ENCODE measurements at places on chromosomes 2 and 18.

- DNase-seq, result no peak
These were observed 12.5 kb downstream of the PRKAG3 start for GRCh38 chr2:218819093-218819492.

DNA sequence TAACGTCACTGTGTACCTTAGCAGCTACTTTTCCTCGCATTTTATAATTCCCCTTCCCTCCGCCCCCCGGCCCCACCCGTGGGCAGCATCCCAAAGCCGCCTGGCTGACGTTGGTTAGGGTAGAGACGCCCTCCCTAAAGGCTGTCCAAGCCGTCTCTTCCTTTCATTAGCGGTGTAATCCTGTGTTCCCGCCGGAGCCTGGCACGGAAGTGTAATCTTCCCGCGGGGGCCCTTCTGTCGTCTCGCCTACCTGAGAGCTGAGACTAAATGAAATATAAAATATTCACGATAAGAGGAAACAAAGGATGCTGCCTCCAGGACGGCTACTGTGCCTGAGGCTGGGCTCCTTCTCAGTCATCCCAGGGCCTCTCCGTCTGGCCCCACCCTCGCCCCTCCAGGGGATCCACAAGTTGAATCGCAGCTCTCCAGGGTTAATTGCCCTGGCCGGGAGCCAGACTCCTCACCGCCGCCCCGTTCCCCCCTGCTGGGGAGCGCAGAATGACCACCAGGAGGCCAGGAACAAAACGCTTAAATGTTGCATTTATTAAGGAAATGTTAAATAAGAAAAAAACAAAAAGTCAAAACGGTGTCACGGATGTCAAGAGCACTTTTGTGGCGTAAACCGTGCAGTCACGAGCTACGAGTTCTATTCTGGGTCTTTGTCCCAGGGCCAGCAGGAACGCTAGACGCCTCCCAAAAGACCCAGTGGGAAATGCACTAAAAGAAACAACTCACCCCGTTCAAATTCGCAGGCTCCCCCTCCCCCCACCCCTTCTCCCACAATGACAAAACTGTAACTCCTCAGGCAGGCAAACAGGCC lies 1.5 kb downstream of the RPRM start:
- DNase-seq, result no peak

DNA sequence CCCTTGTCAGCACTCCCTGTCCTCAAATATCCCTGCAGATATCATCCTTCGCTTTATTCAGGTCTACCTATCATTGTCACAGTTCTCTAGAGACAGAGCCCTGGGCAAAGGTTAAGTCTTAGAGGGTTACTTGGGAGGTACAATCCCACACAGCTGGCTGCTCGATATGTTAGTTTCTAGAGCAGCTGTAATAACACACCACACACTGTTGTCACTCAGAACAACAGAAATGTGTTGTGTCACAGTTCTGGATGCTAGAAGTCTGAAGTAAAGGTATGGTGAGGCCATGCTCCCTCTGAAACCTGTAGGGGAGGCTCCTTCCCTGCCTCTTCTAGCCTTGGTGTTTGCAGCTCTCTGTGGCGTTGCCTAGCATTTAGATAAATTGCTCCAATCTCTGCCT lies 9.9 kb upstream of the RAPGEF4 start:
- no peak for DNase-seq

GRCh38 chr2:73333564-73333963 lies 40.2 kb upstream of the EGR4 start:
- no peak for DNase-seq

DNA sequence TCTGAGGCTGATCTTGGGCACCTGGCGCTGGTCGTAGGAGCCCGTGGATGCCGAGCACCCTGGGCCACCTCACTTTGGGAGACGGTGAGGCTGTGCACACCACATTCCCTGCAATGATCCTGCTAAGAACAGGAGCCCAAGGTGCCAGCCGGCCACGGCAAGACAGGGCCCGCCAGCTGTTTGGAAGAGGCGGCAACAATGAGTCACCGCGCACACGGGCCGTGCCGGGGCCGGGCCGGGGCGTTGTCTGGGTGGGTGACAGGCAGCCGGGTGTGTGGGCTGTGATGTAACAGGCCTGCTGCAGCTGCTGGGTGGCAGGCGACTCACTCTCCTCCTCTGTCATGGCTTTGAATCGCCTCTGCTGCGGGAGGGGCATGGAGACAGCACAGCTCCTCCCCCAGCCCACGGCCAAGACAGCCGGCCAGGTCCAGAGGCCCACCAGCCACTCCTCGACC lies 49.7 kb upstream of the ODC1 start:
- peak; percentile 62 for DNase-seq

GRCh38 chr18:47893047-47893446 lies 37.4 kb downstream of the SMAD2 start:
- no peak for DNase-seq

DNA sequence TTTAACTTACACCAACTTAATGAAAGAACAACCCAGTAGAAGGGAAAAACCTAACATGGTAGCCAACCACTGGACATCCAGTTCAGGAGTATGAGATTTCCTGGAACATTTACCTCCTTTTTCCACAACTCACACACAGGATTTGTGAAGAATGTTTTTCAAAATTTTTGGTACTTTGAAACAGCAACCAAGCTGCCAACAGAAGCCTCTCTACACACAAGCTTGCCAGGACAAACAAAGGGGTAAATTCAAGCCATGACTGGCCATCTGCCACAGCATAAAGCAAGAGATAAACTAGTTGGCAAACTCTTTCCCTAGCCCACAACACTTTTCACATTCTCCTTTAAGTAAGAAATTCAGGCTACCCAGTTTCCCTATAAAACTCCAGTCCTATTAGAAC lies 21.4 kb downstream of the MGAT4A start:
- no peak for DNase-seq

DNA sequence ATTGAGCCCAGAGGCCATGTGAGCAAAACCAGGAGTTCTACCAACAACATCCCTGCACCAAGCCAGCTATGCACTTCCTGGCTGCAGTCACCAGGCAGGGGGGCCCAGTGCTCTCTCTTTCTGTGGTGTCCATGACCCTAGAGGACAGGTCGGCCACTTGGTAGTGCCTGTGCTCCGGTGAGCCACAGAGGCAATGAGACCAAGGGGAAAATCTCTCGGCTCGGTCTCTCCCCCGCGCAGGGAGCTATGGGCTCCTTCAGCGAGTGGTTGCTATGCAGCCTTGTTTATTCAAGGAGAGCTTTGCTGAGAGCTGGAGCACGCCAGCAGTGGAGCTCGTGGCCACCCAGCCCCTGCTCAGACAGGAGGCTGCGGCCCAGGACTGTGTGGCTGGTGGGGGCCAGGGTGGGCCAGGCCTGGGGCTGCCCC lies at the start of gene TOGARAM2:
TOGARAM2 (plus strand) TSS at position 283 of the 426 bp plus-strand sequence. CDS start 13,537 bp downstream, outside the sequence.
- DNase-seq, result no peak

- DNase-seq, result no peak
These were observed 90.3 kb downstream of the TACR1 start for GRCh38 chr2:75108937-75109482.

DNA sequence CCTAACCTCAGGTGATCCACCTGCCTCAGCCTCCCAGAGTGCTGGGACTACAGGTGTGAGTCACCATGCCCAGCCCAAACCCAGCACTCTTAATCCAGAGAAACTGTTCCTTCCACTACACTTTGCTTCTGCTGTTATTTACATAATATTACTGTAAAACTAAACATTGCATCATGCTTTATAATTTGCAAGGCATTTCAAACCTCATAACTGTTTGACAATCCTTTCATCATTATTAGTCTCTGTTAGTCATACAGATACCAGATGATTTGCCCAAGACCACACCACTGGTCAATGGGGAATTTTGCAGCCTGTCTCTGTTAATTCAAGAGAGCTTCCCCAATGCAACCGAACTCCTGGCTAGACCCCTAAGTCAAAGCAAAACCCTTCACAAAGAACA lies 338.3 kb downstream of the ALK start:
- no peak for DNase-seq

GRCh38 chr2:153235516-153235915 lies 243.0 kb downstream of the RPRM start:
- DNase-seq, result peak; percentile 41

DNA sequence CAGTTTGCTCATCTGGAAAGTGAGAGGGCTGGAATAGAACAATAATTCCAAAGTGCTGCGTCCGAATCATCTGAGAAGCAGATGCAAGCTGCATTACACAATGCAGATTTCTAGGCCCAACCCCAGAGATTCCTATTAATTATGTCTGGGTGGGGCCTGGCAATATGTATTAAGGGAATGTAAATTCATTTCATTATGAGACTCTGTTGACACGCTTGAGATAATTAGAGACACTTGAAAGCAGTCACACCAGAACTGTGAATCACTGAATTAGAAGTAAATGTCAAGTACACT lies 54.7 kb upstream of the HK2 start:
- no peak for DNase-seq

DNA sequence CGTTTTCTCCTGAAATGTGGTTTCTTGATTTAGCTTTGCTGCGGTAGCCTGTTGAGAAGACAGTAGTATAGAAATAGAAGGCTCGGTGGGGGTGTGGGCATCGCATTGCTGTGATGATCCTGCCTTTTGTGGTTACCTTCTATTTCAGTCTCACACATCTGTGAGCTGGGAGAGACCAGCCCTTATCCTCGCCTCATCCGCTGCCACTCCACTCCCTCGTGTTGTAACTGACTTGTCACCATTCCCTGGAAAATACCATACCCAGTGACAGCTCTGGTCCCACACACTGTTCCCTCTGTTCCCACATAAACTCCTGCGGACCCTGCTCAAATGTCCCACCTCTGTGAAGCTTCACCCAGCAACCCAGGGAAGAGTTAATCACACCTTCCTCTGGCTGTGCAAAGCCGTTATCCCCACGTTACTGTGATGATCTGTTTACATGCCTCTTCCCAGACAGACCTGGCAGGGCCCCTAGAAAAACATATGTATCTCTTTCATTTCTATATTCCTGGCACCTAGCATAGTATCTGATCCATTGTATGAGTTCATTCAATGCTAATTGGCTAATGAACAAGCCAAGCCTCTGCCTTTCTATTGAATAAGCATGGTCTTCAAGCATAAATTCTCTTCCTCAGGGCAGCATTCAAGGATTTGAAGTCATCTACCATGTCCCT lies 114.6 kb downstream of the MAPK4 start:
- no peak for DNase-seq

- DNase-seq, result no peak
These were observed 84.2 kb upstream of the SEC11C start for GRCh38 chr18:59055345-59056032.

- DNase-seq, result no peak
These were observed 1133.3 kb upstream of the PIK3C3 start for GRCh38 chr18:40821596-40822243.

GRCh38 chr2:207015901-207016300 lies 76.6 kb downstream of the CPO start:
- DNase-seq, result no peak

DNA sequence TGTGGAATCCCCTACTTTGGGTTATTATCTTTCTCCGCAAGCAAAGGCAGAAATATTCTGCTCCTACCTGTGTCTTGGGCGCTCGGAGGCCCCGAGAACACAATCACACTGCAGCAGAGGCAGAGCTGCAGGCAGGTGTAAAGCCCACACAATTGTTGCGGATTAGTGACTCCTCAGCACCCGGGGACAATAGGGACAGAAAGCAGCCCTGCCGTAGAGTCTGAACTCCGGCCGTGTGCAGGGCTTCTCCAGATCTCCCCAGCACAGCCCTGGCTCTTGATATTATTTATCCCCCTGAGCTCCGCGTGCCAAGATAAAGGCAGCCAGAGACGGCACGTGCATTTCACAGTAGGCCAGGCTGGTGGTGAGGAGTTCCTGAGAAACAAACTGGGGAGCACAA lies 229.2 kb downstream of the EN1 start:
- DNase-seq, result no peak

DNA sequence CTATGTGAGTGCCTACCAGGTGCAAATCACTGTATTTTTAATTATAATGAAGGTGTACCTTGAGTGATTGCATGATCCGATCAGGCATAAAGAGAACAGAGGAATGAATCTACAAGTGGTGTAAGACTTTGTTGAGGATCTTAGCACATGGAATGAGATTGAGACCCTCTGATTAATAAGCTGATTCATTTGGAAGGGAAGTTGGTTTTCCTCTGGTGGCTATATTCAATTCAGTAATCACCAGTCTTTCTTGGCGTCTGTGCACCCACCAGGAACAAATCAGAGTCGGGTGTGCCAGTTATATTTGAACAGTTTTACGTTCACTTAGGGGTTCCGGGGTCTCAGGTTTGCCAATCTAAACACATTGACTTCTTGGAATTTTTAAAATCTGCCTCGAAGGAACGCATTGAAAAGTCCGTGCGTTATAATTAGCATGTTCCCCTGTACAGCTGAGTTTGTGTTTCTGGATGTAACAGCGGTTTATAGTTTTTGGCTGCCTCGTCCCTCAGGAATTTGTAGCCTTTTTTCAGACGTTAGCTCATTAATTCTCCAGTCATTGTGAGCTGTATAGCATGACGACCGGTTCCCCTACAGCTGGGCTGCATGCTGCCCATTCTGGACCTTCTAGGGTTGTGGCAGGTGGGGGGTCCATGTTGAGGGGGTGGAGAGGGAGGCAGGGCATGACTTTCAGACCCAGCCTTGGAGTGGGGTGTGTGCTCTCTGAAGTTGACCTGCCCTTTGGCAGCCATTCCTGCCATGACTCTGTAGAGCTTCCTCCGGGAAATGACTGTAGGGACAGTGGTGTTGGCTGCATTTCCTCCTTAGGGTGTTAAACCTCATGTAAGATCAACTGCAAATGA lies 20.3 kb downstream of the MYO1B start:
- DNase-seq, result no peak

GRCh38 chr2:219446101-219446504 lies 11.5 kb downstream of the SPEG start:
- no peak for DNase-seq

- no peak for DNase-seq
These were observed 10.4 kb downstream of the UBE2E3 start for GRCh38 chr2:180990794-180991193.

DNA sequence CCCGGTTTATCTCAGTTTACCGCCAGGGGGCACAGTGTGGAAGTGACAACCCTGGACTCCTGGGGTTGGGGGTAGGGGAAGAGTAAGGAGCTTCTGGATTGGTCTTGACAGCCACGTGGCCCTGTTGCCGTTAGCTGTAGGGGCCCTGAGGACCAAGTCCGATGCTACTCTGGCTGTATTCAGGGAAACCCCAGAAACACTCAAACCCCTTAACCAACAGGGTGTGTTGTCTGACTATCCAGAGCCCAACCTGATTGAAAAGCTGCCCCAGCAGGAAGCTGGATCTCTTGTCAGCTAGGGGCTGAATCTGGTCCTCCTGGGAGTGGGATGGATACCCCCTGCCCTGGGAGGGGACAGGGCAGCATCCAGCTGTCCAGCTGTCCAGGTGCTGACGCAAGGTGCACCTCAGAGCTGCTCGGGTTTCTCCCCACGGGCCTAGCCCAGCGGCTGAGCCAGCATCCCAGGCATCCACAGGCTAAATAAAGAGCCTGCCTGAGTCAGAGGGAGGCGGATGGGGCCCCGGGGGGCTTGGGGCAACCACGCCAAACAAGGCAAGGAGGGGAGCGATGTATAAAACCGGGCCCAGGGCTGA lies 3.1 kb upstream of the GMPPA start:
- DNase-seq, result peak; percentile 60

GRCh38 chr2:196289000-196289399 lies 117.6 kb upstream of the STK17B start:
- no peak for DNase-seq

- no peak for DNase-seq
These were observed 43.8 kb upstream of the IL1R1 start for GRCh38 chr2:102098756-102099155.
